Stimulated activated CD4-positive, alpha-beta T cell treated with anti-CD3 and anti-CD28 coated beads, TNF-alpha, amount 100 ng/mL, for 4 hours (primary cell): ENCODE measurements at places on chromosomes 13 and 19.

DNA sequence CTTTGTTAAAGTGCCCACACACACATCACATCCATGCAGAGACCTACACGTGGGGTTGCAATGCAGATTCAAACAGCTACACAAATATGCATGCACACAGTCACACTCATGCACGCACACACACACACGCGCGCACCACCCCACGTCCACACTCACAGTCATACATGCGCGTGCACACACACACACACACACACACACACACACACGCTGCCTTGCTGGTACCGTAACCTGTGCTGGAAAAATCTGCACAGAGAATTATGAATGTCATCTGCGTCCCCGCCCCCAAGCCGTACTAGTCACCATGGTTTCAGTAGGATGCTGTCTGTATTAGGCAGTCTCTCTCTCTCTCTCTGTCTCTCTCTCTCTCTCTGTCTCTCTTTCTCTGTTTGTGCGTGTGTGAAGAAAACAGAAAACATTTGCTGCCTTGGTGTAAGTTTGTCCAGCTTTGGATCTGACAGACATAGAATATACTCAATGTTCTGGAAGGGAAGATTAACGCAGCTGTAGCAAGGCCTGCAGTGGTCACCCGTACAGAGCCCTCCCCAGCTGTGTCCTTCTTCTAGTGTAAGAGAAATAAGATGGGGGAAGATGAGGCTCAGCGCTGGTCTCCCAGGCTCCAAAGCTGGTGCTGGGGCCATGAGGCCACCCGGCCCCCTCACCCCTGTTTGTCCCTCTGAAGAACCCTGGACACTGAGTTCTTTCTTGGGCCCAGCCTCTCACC, 26.4 kb upstream of the DPP9 start:
- DNase-seq: no peak

DNA sequence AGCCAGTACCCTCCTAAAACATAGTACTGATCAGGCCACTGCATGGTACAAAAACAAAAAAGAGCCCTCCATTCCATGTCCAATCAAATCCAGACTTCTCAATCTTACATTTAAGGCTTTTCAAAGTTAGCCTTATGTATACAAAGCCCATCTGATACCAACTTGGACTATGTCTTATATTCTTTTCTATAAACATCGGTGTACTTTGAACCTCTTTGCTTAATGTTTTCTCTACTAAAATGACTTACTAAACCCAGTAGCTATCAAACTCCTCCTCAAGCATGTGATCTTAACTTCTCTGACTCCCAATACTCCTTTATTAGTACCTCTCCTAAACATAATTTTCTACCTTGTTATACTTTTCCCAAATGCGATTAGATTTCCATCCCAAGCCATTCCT, 14.8 kb downstream of the TSC22D1 start:
- DNase-seq: no peak

DNA sequence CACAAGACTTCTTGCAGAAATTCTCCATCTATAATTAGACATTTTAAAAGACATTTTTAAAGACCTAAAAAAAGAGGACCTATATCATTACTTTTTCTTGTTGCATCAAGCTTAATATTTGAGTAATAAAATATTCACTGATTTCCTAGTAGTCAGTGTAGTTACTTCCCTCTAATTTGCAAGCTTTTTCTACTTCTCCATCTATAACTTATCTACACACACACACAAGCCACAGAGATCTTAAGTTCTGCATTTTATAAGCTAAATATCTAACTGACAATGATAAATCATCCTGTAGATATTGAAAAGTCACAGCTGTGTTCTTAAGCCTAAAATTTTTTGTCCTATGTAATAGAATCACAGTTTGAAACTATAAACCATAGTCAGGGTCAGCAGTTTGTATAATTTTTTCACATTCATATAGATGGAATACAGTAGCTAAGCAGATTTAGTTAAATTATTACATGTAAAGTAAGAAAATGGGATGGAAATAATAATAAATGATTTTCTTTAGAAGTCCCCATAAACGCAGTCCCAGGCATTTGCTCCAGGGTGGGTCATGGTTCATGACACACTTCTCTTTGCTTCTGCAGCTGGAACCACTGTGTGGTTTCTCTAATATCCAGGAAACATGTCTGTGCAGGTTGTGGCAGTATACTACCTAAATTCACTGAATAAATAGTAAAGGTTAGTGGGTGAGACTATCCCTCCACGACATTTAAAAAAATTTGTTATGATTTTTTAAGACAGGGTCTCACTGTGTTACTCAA, 60.2 kb downstream of the ESD start:
- no peak for DNase-seq

DNA sequence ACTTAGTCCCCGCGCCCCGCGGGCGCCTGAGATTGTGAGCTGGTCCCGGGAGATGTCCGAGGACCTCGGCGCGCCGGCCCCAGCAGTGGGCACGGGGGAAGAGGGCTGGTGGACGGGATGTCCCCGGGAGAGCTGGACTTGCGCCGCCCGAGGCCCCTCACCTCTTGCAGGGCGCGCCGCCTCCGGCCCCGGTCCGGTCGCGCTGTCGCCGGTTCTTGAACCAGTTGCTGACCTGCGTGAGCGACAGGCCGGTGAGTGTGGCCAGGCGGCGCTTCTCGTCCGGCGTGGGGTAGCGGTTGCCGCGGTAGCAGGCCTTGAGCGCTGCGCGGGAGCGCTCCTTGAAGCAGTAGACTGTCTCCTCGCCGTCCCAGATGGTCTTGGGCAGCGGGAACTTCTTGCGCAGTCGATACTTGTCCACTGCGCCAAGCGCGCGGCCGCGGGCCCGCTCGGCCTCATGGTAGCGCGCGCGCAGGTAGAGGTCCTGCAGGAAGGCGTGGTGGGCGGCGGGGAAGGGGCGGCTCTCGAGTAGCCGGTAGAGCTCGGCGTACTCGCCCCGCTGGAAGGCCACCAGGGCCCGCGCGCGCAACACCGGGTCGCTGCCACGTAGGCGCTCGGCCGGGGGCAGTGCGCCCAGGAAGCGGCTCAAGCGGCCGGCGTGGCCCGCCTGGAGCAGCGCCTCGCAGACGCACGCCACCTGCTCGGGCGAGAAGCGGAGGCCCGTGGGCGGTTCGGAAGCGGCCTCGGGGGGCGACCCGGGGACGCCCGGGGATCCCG, 984 bp downstream of the SIX5 start:
- DNase-seq: no peak

GRCh38 chr13:71964491-71965100, 97.6 kb upstream of the DACH1 start:
- no peak for DNase-seq

DNA sequence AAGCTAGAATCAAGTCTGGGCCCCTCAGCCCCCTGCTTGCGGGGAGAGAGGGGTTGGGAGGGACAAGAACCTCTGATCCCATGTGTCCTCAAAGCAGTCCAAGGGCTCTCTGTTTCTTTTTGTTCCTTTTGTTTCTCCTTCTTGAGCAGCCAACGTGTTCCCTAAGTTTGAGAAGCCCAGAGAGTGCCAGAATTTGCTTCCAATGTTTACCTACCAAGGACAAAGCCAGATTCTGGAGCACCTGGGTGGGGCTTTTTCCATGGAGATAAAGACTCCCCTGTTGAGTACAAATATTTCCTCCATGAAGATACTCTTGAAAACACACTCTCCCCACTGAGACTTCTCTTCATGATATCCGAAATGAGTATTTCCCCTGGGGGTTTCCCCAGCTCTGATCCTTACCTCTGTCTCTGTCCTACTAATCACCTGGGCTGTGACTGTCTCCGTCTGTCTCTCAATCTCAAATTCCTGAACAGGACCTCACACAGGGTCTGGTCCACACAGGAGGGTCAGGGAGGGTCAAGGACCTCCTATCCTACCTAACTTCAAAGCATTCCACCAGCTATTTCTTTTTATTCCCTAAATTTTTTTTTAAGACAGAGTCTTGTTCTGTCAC, 27.4 kb downstream of the CD177 start:
- DNase-seq: no peak

- no peak for DNase-seq
Observed at GRCh38 chr13:34151885-34152284, 333.9 kb downstream of the RFC3 start.

DNA sequence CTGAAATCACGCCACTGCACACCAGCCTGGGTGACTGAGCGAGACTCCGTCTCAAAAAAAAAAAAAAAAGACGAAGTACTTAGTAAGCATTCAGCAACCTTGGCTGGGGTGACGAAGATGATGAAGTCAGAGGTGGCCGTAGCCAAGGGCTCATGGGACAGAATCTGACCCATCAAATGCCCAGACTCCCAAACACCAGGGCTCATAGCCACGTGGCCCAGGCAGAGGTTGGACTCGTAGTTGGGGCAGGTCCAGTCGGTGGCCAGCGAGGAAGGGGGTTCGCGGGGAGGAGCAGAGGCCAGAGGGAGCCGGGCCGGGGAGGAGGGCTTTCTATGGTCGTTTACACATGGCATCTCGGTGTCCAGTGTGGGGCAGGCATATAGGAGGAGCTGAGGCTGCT, 52.1 kb upstream of the EHD2 start:
- DNase-seq: no peak

DNA sequence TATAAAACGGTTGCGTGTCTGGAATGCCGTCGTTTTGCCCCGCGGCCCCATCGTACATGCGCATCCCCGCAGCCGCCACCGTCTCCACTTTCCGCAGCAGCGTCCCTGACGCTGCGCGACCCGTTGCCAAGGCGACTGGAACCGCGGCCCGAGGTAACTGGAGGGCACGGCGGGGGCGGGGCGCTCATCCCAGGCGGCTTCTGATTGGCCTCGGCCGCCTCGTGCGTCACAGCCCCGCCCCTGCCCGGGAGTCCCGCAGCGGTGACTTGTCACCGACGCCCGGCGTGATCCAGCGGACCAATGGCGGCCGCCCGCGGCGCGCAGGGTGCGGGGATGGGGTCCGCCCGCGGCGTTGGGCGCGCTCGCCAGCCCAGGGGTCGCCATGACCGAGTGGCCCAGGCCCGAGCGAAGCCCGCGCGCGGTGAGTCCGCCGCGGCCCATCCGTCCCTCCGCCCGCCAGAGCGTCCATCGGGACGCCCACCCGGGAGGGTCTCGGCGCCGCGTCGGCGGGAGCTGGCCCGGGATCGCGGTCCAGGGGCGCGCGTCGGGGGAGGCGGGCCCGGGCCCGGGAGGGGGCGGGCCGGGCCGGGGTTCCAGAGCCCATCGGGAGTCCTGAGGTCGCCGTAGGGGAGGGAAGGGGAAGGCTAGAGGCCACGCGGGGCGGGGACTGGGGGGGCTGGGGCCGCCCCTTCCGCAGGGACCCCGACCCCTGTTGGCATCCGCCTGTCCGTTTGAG, at the start of gene ZSCAN1:
Gene ZSCAN1, plus strand, starts transcription at position 285 of the 736 bp plus-strand sequence. CDS start 3,812 bp downstream, outside the sequence.
- peak; percentile 1 for DNase-seq

DNA sequence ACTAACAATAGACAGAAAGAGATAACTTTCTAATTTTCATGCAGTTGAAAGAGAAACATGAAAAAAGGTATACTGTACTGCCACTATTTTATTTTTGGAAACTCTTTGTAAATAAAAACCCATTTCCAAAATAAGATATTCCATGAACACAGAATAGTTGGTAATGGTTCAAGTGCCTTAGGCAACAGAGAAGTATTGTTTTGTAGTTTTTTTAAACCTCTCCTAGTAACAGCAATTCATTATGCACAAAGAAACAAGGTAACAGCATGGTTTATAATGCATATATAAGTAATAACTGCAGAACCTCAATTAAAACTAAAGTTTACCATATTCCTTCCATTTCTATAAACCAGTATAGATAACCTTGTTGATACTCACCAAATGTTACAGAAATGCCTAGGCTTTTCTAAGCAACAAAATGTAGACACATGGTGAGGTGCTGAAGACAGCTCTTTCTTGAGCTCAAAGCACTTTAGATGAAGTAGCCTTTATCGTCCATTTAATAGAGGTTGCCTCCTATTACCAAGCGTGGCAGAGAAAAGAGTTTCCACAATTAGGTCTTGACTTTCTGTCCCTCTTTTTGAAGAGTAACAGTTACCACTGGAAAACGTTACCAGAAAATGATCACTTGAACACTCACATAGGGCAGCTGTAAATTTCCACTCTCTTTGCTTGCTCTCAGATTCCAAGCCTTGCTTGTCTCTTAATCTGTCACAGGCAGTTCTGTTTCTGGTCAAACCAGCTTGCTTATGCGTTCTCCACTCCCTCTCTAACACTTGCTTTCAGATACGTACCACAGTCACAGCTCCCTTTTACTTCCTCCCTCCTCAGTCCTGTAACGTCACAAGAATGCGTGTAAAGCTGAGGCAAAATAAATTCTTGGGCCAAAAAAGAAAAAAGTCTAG, 42.9 kb downstream of the CAB39L start:
- DNase-seq: no peak

GRCh38 chr19:37583340-37583739, 11.3 kb downstream of the ZNF571 start:
- DNase-seq: no peak

DNA sequence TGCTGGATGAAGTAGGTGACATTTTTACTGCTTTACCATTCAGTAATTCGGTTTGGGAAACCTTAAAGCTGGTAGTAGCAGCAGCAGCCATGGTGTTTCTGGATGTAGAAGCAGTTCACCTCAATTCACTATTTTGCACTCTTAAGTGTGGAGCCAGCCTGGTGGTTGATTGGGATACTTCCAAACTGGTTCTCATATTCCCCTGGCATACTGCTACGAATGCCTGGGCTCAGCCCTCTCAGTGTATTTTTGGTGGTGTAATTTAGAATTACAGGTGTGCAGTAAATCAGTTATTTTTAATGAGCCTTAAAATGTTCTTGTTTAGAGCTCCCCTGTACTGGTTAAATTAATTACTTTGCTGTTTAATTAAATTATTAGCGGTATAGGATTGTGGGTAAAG, 12.4 kb downstream of the HNRNPM start:
- no peak for DNase-seq

- no peak for DNase-seq
Observed at GRCh38 chr13:113938246-113938645, 35.6 kb downstream of the C13orf46 start.

- no peak for DNase-seq
Observed at GRCh38 chr13:81017513-81018152, 676.7 kb upstream of the SPRY2 start.

DNA sequence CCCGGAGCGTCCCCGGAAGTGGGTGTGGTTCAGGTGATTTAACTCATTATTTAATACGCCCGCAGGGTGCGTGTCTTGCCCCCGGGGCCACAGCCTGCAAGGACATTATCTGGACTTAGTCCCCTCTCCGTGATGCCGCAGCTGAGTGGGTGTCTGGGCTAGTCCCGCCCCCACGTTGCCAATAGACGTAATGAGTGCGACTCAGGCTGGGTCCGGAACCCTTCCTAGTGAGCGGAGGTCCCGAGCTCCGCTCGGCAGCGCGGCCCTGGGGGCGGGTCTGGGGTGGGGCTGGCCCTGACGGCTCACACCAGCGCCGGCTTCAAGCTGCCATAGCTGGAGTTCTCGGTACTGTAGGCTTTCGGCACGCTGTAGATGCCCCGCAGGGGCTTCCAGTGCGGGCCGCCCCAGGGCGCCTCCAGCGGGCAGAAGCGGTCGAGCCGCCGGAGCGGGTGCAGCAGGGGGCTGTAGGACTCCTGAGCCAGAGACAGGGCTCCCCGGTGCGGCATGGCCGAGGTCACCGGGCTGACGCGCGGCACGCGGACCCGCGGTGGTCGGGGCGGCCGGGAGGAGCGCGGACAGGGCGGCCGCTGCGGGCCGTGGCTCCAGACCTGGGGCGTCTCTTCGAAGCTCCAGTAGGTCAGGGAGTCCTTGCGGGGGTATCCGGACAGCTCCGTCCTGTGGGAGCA, 918 bp upstream of the LHB start:
- DNase-seq: peak; percentile 38
